ENCODE measurements at places on chromosomes 2 and 18.

GRCh38 chr2:201959198-201959597, 74.5 kb upstream of the FZD7 start:
- no peak for DNase-seq

GRCh38 chr18:44998360-44998759, 317.7 kb downstream of the SETBP1 start:
- no peak for DNase-seq

DNA sequence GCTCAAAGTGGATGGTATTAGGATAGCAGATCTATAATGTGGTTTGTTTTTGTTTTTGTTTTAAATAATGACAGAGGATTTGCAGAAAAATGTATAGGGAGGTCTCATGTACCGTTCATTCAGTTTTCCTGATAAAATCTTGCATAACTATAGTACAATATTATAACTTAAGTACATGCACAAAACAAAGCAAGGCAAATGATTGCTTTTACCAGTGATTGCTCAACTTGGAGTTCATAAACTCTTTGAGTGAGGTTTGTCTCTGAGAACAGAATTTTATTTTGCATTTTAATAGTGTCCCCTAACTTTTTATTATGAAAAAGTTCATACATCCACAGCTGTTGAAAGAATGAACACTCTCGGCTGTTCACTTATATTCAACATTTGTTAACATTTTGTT, 96.6 kb downstream of the MAP4K4 start:
- no peak for DNase-seq

- DNase-seq: no peak
These were observed 16.3 kb upstream of the SERTAD2 start for GRCh38 chr2:64670047-64670446.

DNA sequence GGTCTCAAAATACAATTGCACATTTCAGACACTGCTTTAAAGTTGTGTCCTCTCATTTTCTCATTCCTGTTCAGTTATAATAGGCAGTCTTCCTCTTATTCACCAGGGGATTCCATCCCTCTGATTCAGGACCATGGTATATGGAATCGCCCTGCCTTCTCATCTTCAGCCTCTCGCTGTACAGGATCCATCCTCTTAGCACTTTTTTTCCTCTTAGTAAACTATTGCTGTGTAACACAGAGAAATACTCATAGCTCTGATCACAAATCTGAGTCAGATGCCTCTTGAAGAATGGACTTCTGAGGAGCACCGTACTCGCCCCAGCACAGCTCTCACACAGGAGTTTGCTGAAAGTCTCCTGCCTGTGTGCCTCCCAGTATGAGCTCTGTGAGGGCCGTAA, 11.3 kb downstream of the RMP24 start:
- DNase-seq: no peak

- no peak for DNase-seq
These were observed 588.9 kb upstream of the NRXN1 start for GRCh38 chr2:51620796-51621195.

DNA sequence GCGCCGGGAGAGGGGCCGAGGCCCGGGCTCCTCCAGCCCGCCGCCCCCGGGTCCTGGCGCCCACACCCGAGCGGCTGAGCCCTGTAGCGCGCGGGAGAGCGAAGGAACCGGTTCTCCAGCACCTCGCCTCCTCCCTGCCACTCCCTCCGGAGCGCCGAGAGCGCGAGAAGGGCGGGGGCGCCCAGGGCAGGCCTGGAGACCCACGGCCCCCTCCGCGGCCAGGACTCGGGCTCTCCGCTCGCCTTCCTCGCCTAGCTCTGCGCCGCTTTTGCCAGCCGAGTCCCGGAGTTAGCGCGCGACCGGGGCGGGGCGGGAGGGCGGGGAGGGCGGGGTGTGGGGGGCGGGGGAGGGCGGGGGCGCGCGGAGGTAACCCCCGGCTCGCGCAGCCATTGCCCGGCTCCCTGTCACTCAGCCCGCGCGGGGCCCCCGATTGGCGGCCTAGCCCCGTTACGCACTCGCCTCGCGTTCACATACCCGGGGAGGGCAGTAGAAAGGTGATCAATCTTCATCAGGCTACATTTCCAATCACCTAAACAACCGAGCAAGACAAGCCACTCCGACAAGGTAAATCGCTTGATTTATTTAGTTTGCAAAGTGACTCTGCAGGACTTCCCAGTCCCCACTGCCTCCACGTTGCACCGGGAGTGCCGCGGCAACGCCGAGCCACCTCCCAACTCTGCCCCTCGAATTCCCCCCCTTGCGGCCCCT, at the start of gene OTX1:
Gene OTX1 (plus strand): TSS at position 497 of the 708 bp plus-strand sequence. CDS start 2,161 bp downstream, outside the sequence.
- DNase-seq: peak; percentile 78

DNA sequence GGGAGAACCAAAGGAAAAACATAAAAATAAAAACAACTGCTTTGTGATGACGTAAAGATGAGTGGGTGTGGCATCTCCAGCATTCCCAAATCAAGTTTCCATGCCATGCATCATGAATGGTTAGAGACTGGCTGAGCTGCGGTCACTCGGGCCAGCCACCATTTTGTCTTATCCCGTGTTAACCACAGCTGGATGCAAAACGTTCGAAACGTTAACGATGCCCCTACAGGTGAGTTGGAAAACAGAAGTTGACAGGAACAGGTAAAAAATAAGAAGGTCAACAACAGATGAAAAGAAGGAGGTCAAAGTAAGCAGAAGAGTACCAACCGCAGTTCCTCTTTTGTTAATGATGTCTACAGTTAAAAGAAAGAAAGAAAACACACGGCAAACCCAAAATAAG, 411.1 kb downstream of the NRXN1 start:
- DNase-seq: no peak

GRCh38 chr18:12417687-12418086, 10.0 kb downstream of the PRELID3A start:
- no peak for DNase-seq

- DNase-seq: no peak
These were observed 85.1 kb downstream of the ACSL3 start for GRCh38 chr2:222945887-222946286.

DNA sequence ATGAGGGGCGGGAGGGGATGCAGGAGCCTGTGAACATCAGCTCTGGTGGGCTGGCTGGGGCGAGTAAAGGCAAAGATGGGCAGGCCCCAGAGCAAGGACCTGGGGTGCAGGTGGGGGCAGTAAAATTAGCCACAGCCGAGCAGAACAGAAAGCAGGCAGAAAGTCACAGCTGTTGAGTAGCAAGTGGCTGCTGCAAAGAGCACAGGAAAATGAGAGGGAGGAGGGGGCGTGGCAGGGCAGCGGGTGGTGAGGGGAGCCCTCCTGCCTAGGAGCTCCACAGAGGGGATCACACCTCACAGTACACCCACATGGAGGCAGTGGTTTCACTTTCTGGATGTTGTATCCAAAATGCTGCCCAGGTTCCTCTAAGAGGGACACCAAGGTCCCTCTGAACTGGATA, 79.6 kb downstream of the LBH start:
- no peak for DNase-seq

DNA sequence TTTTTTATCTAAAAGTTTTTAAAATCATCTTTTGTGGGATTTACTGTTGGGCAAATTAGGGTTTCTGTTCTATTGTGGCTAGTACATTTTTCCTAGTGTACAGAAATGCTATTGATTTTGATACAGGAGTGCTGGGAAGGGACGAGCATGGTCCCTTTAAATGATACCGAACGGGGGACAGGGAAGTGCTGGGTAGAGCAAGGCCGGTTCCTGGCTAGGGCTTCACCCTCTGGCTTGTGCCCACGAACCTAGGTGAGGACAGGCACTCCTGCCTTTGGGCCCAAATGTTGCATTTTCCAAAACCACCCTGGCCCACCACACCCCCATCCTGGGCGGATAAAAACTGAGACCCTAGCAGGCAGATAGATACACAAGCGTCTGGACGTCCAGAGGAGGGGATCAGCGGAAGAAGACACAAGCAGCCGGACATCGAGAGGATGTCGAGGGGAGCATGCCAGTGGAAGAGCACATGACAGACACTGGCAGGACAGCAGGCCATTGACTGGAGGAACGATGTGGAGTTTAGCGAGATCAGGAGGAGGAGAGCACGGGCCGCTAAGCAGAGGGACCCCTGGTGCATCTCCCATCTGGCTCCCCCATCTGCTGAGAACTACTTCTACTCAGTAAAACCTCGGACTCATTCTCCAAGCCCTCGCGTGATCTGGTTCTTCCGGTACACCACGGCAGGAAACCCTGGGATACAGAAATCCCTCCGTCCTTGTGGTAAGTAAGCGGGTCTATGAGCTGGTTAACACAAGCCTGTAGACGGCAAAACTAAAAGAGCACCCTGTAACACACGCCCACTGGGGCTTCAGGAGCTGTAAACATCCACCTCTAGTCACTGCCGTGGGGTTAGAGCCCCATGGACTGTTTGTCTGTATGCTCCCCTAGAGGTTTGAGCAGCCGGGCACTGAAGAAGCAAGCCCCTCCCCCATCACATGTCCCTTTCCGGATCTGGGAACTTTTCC, 13.5 kb upstream of the CALCRL start:
- DNase-seq: no peak

DNA sequence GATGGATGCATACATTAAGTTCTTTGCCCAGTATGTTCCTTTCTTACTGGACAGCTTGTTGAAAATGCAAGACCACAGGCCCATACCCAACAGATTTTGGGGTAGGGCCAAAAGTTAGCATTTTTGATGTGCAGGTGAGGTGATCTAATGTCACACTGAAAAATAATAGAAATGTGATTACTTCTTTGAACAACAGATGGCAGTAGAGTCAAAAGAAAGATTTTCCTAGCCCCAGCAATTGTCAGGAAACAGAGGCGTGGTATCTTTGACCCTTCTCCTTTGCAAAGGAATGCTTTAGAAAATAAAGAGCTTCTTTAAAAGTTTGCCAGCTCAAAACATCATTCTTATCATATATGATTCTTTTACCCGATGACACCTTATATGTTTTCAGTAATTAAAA, 343.6 kb upstream of the SYT4 start:
- DNase-seq: peak; percentile 60

DNA sequence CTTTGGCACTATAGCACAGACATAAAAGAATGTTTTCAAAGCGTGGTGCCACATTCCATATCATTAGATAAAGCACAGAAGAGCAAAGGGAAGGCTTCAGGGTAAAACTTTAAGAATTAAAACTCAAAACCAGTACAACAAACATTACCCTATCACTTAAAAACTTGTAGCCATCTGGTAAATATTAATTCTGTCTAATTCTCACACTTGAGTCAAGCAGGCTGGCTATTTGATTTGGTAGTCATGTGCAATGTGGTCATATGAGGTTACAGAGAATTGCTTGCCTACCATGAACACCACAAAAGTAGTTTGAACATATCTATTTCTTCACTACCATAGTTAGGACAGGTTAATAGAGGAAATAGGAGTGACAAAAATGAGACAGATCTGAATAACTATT, 244.9 kb downstream of the IRS1 start:
- DNase-seq: no peak
